ENCODE measurements at places on chromosomes 12 and 14.

DNA sequence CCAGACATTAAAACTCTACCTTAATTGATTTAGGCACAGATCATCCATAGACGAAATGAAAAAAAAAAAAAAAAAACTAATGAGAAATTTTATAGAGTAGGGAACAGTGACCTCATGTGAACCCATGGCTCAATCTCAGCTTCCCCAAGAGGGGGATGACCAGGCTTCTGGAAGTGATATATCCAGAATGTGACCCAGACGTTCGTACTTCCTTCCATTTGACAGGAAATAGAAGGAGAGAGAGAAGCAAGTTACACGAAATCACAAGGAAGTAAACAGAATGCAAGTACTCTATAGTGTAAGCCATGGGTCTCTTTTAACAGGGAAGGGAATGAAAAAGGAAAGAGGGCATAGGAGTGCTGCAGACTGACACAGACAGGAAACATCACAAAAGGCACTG, 10.1 kb downstream of the FOXN3 start:
- DNase-seq = no peak

GRCh38 chr12:13788626-13789025, 192.8 kb downstream of the GRIN2B start:
- no peak for DNase-seq

DNA sequence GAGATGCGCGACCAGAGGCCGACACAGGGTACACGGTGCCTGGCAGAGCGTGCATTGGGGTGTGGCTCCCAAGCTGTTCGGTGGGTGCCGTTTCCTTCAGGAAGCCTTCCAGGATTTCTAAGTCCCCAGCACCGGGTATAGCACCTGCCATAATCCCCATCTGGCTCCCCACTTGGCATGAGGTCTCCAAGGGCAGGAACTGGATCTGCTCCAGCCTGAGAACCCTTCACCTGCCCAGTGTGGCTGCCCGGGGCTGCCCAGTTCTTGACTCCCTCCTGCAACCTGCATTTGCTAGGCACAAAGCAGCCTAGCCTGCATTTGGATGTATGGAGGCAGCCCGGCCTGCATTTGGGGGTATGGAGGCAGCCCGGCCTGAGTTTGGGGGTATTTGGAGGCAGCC, 69.7 kb downstream of the RFLNA start:
- no peak for DNase-seq

DNA sequence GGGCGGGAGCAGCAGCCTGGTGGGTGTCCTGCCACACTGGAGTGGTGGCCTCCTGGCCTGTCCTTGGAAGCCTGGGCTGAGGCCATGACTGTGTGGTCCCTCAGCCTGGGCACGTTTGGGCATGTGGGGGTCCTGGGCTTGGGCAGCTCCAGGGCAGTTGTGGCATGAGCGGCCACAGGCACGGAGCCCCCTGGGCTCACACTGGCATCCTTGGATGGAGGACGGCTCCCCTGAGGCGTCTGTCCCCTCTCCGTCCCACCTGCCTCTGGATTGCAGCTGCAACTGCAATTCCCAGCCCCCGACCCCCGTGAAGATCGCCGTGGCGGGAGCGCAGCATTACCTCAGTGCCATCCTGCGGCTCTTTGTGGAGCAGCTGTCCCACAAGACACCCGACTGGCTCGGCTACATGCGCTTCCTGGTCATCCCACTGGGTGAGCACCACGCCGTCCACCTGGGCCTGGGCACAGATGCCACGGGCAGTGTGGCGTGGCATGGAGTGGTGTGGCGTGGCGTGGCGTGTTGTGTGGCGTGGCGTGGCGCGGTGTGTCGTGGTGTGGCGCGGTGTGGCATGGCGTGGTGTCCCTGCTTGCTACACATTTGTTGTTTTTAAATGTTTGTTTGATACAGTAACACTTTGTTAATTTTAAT, 15.1 kb upstream of the TEX22 start:
- DNase-seq = no peak

DNA sequence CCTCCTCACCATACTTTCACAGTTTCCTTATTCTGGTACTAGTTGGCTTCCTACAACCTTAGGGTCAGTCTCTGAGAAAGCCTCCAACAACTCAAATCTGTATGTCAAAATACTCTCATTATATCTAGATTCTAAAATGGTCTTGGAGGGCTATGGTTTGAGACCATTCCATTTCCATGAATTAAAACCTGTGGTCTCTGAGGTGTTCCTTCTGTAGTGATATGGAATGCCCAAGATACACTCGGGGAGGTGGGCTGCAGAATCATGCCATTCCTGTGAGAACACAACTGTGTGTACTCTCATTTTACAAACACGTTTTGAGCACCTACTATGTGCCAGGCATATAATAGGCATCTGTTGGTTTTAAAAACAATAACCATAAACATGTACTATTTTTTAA, 74.0 kb downstream of the FERMT2 start:
- DNase-seq = no peak

DNA sequence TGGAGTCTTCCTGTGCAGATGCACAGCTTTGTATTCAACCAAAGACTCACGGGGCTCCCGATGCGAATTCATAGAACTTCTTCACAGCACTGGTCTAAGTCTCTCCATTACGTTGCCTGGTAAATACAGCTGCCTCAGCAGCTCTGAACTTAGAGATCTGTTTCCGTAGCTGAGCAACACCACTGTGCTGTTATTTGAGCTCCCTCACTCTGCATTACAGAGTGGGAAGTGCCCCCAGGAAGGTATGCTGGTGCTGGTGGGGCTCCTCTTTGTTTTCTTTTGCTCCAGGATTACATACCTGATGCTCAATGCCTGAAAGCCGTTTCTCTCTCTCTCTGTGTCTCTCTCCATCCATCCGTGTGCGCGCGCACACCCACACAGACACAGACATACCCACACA, 227.5 kb upstream of the RMST start:
- no peak for DNase-seq

GRCh38 chr12:109173443-109174240, 57.3 kb downstream of the ACACB start:
- no peak for DNase-seq

DNA sequence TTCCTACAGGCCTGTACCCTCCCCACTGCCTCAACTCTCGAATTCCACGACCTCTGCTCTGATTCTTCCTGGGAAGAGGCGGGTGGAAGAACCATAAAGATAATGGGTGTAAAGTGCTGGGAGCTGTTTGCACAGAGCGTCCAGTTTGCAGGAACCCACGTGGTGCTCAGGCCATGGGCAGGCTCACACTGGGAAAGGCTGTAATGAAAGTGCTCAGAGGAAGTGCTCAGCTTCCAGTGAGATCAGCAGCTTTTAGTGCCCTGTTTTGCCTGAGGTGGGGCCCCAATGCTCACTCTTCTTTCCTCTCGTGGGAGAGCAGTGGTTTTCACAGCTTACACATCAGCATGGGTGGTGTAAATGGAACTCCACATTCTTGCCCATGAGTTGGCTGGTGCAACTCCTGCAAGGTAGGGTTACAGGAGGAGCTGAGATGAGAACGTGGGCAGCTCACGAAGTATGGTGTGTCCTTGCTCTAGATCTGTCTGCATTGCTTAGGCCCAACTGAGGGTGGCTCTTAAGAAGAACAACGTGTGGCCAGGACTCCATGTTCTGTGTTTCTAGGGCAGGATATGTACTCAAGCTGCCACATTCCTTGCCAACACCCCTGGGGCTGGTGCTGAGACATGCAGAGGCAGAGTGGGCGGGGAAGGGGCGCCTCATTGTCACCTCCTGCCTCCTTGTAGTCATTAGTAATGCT, 2.9 kb downstream of the TMEM63C start:
- no peak for DNase-seq

GRCh38 chr12:110922652-110923051, 2.3 kb upstream of the MYL2 start:
- DNase-seq = no peak

DNA sequence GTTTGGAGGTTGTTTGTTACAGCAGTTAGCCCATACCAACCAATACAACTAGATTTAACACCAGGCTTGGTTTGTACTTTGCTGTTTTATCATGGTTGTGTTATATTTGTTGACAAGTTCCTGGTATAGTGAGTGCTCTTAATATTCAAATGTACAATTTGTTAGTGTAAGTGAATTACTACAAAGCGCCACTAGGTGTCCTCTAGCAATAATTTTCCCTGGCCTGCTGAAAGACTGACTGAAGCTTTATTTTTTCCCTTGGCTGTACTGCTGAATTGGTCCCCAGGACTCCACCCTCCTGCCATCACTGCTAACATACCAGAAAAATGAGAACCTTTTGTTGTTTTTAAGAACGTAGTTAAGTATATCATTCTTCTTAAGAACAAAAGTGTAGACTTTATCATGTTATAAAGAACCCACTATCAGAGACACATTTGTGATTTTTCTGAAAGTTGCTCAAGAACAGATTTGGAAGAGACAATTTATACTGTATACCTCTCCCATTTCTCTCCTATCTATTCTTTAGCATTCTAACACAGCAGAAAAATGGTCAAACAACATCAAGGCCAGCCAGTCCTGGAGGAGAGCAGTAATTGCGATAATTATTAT, 75.3 kb upstream of the FAR2 start:
- peak; percentile 30 for DNase-seq

- no peak for DNase-seq
Measured at GRCh38 chr12:67073336-67073735, 195.8 kb upstream of the CAND1 start.

- DNase-seq = no peak
Measured at GRCh38 chr12:9090220-9090619, 25.5 kb downstream of the A2M start.

DNA sequence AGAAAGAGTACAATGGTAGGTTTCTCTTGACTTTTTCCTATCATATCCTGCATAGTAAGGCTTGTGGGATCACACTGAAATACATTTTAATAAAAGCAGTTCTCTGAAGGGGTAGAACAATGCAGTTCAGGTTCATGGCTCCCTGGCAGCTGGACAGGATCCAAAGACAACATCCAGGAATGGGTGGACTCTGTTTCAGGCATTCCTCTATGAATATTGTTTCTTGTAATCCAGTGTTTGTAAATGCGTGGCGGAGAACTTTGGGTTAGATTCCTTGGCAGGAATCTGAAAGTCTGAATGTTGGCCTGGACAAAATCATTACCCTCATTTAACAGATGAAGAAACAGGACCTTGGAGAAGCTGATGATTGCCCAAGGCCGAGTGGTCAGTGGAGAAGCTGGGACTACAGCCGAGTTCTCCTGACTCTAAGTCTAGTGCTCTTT, 43.5 kb downstream of the SYNE2 start:
- peak; percentile 30 for DNase-seq

DNA sequence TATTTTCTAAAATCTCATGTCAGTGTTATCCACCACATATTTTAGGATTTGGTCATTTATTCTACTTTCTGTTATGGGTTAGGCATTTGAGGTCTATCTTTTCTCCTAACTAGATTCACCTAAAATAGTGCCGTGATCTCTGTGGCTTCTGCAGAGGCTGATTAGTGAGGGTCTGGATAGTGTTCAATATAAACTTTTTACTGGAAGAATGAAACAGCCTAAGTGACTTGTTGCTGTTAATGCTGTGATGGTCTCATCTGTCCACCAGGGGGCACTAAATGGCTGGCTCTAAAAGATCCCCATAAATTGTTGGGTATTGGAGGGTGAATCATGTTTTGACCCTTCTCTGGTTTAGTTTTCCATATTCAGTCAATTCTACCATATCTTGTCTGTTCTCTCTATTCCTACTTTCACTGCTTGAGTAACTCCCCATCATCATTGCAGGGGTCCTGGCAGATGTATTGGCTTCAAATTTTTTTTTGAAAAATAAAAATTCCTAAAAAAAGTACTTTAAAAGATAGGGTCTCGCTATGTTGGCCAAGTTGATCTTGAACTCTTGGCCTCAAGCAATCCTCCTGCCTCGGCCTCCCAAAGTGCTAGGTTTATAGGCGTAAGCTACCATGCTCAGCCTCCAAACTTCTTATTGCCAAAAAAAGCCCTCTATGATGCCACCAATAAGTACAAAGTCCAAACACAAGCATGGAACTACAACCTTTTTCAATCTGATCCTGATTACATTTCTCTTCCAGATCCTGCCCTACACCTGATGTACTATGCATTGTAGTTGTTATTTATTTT, 6.9 kb downstream of the PABPN1 start:
- DNase-seq = peak; percentile 81

DNA sequence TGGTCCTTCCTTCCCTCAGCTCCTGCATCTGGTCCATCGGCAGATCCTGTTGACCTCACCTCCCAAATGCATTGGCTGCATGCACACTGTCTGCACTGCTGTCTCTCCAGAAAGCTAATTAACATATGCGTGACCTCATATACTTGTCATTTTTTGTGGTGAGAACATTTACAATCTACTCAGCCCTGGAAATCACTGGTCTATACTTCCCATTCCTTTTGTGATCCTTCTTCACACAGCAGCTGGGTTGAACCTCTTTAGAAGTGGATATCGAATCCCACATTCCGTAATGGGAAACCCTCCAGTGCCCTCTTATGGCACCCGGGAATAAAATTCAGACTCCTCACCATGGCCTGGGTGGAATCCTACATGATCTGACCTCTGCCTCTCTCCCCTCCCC, 45.0 kb downstream of the SMOC1 start:
- no peak for DNase-seq

GRCh38 chr12:124804011-124804621, 59.5 kb downstream of the SCARB1 start:
- DNase-seq = peak; percentile 69

DNA sequence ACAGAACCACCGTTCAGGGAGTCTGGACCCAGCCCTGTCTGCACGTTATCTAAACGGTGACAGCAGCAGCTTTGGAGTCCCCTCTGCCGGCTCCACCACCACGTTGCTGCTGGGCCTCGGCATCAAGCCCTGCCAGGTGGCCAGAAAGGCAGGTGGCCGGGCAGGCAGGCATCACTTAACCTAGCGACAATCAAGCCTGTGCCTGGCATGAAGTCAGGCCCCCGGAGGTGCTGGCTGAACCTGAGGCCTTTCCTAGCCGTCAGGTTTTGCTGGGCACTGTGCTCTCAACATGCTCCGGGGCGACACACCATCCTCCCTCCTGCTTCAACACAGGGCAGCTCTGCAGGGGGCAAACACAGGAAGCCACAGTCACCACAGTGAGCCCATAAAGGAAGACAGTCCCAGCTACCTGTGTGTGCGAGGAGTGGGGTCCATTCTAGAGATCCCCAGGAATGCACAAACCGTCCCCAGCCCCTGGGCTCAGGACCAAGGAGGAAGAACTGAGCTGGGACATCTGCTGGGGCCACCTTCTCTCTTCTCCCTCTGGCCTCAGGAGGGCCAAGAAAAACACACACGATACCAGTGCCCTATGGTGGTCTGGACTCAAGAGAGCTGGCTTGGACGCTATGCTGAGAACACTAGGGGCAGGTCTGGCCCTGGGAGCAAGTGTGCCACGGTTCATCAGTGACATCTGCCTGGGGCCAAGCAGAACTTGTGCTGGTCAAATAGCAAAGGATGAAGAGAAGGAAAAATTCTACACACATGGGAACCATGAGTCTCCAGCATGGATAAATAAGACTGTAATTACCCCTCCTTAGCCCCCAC, 44.7 kb downstream of the CCDC88C start:
- no peak for DNase-seq

- DNase-seq = peak; percentile 54
Measured at GRCh38 chr12:96141216-96141912, 52.8 kb upstream of the ELK3 start.

DNA sequence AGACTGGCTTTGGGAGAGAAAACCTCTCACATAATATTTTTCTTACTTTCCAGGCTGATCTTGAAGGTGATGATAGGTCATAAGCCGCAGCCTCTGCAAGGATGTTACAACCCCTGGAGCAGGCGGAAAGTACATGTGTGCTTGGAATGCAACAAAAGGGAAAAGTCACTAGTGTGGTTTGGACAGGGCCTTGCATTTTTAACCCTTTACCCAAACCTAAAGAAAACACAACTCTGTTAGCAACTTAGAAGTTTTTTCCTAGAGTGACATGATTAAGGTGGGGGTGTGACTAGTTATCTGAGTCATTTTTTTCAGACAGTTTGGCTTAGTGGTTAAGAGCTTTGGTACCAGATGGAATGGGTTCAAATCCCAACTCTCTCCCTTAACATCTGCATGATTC, 97.0 kb downstream of the TMEM30B start:
- peak; percentile 70 for DNase-seq
